ENCODE measurements at places on chromosomes 6 and 20. TPM values are rescaled to one million over a fixed set of nuclear protein-coding genes. Genes with fewer than 3 reads are reported as not detected.

Gene MYLK2
- total RNA-seq, result not detected

DNA sequence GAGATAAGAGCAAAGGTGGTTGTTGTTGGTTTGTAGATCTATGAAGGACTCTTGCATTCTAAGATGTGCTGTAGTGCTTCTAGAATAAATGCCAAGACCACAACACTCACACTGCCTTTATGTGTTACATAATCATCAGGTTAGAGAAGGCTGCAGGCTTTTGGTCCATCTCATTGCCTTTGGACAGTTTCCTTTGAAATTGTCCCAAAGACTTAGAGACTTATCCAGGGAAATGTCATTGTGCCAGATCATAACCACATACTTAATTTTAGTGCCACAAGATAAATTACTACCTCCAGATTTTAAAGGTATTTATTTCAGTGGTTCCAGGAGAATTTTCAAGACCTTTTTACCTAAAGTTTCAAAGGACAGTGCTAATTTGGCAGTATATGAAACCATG, 666.6 kb upstream of the CITED2 start:
- no peak for DNase-seq

GRCh38 chr6:48315915-48316314, 204.9 kb upstream of the PTCHD4 start:
- no peak for DNase-seq

Gene KCNG1
- total RNA-seq, result 7.9 TPM

GRCh38 chr6:21831521-21832291, 238.2 kb downstream of the SOX4 start:
- DNase-seq, result no peak

DNA sequence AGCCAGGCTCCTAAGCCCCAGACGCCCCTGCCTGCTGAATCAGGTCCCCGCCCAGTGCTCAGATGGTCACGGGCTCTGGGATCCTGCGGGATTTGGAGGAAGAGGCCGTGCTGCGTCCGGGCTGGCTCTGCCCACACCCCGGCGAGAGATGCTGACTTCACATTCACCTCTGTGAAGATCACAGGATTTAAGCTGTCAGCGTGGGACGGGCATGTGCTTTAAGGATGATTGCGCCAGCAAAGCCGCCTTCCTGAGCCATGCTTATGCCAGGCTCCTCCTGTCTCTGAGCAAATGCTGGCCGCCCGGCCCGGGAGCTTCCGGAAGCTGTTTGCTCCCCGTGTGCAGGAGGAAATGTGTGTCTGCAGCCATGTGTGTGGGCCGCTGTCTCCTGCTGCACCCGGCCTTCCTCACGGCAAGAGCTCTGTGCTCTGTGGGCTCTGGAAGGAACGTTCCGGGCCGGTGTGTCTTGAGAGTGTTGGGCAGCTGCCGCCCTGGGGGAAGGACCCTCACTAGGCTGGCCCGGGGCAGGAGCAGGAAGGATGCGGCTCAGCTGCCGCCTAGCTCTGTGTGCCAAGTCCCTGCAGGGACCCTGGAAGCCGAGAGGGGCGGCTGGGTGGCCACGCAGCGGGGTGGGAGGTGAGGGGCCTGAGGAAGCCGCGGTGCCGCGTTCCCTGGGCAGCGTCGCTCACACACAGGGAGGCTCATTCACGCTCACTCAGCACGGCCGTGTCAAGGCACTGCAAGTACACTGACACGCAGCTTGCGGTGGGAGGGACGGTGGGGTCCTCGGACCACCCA, 19.0 kb upstream of the BHLHE23 start:
- no peak for DNase-seq

DNA sequence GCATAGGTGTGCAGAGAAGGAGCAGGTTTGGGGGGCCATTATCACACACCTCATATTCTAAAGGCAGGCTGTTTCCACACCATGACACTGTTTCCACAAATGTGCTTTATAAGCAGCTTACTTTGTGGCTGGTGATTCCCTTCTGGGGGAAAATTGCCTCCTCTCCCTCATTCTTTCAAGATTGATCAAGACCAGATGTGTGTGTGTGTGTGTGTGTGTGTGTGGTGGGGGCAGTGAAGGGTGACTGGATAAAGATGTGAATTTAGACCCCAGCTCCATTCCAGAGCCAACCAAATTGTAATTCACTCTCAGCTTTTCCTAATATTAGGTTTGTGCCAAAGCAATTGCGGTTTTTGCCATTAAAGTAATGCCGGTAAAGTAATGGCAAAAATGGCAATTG, 45.6 kb downstream of the EDN3 start:
- DNase-seq, result no peak

Gene COL12A1
- 130 TPM for total RNA-seq

GRCh38 chr20:17273717-17274116, 46.9 kb downstream of the PCSK2 start:
- no peak for DNase-seq

DNA sequence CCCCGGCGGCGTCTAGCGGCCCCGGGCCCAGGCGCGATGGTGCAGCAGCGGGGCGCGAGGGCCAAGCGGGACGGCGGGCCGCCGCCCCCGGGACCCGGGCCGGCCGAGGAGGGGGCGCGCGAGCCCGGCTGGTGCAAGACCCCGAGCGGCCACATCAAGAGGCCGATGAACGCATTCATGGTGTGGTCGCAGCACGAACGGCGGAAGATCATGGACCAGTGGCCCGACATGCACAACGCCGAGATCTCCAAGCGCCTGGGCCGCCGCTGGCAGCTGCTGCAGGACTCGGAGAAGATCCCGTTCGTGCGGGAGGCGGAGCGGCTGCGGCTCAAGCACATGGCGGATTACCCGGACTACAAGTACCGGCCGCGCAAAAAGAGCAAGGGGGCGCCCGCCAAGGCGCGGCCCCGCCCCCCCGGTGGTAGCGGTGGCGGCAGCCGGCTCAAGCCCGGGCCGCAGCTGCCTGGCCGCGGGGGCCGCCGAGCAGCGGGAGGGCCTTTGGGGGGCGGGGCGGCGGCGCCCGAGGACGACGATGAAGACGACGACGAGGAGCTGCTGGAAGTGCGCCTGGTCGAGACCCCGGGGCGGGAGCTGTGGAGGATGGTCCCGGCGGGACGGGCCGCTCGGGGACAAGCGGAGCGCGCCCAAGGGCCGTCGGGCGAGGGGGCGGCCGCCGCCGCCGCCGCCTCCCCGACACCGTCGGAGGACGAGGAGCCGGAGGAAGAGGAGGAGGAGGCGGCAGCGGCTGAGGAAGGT, 715 bp downstream of the SOX12 start:
- DNase-seq, result no peak

GRCh38 chr6:37496951-37497885, 2.5 kb downstream of the CCDC167 start:
- DNase-seq, result no peak

- no peak for DNase-seq
These were observed 67.6 kb upstream of the NFATC2 start for GRCh38 chr20:51610111-51610510.

DNA sequence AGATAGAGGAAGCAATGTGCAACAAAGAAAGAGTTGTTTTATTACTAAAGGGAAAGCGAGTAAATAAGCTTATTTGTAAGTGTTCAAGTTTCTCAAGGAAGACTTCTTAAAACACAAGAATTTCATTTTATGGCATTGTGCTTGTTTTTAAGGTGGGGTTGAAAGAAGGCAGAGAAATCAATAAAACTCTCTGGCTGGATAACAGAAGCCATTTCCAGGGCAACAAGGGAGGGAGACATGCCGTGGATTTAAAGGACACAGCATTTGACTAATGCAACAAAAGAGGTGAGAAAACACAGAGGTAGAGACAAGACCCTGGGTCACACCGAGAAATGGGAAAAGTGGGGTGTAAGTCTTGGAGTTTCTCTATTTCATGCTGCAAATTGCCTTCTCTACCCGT, 28.8 kb upstream of the GMPR start:
- no peak for DNase-seq

- DNase-seq, result no peak
These were observed 1.0 kb downstream of the FKBP1A start for GRCh38 chr20:1391640-1392442.

DNA sequence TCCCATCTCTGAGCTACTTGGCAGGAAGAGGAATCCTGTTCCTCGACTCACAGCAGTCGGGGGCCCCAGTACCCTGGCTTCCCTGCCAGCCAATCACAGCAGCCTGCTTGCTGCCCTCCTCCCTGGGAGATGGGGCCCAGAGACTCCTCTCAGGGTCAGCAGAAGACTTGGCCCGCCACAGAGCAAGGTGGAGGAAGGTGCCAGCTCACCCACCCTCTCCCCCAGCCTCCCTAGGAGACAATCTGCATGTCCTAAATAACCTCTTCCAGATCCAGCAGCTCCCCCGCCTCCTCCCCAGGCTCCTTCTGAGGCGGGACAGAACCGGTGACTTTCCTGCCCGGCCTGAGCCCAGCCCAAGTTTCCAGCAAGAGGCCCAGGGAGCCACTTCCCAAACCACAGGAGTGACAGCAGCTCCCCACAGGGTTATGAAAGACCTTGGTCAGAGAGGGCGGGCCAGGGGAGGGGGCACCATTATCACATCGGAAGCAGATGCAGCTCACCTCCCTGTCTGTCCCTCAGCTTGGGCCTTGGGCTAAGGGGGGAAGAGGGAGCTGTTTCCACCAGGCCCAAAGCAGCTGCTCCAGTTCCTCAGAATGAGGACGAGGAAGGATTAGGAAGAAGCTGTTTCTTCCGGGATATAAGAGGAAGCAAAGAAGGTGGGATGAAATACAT, 2.3 kb downstream of the CCND3 start:
- no peak for DNase-seq

Gene PEX3
- 17.4 TPM for total RNA-seq

Gene C20orf141
- not detected for total RNA-seq

DNA sequence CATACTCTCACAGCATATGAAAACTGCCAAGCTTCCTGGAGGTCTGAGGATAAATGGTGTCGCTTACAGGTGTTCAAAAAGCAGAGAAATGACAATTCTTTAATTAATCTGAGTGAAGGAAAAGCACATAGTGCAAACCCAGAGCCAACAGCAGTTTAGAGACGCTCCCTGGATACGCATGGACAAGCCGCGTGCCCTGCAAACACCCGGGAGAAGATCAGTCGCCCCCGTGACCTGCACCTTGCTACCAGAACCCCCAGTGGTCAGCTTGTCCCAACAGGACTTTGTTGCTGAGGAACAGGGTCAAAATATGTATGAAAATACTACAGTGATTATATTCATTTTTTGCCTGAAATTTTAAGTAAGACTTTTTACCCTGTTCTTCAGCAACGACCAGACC, 93.9 kb downstream of the PSMG4 start:
- no peak for DNase-seq

- DNase-seq, result no peak
These were observed 183.3 kb downstream of the FOXC1 start for GRCh38 chr6:1792989-1793388.

GRCh38 chr6:107144666-107145065, 29.4 kb upstream of the BEND3 start:
- DNase-seq, result no peak

GRCh38 chr20:46359233-46359751, 47.1 kb downstream of the ELMO2 start:
- no peak for DNase-seq

DNA sequence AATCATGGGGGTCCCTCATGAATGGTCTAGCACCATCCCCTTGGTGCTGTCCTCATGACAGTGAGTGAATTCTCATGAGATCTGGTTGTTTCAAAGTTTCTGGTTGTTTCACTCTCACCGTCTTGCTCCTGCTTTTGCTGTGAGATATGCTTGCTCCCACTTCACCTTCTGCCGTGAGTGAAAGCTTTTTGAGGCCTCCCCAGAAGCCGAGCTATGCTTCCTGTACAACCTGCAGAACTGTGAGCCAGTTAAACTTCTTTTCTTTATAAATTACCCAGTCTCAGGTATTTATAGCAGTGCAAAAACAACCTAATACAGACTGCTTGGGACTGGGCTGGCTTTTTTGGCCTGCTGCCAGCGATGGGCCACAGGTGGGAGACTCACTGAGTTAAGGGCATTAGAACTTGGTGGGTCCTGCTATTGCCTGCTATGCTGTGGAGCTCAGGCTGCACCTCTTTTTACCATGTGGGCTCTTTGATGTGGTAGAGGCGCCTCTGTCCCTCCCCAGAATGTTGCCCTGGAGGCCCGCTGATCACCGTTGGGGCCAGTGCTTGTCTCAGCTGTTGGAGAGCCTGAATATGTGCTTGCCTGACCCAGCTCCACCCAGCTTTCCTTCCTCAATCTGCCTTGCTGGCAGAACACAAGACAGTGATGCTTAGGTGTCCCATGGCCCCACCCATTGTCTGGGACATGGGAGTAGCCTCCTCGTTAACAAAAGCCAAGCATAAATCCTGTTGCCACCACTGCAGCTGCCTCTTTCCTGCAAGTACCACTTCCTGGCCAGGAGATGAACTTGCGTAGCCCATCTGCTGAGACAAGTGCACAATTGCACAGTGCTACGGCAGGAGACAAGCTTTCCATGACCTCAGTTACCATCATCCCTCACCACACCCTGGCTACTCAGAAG, 47.1 kb downstream of the IGF2R start:
- no peak for DNase-seq

GRCh38 chr6:11381801-11382513, 149.5 kb upstream of the NEDD9 start:
- DNase-seq, result no peak

Gene ANGPT4
- total RNA-seq, result 0.98 TPM

Gene SNAP25
- 5.6 TPM for total RNA-seq

Gene TEAD3
- 29.0 TPM for total RNA-seq

DNA sequence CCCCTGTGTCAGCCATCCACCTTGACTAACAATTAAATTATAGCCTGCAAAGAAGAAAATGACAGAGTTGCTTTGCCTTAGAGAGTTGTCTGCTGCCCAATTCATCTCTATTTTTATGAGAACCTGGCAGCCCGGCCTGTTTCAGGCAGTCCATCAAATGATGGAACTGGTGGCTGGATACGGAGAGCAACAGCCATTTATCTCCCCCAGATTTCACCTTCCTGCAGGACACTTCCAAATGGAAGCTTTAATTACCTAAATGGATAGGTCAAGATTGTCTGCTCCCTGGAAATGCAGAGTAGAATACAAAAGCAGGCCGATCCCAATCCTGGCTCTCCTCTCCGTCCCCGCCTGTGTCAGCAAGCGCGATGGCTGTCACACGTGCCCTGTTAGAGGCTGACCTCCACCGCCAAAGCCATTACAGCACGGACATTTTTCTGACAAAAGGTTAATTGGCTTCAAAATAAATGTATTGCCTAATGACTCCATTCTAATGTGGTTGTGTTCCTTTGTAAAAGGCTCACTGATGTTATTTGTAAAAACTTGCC, 86.7 kb downstream of the PACRG start:
- no peak for DNase-seq

Gene HS3ST5
- not detected for total RNA-seq

- no peak for DNase-seq
These were observed 152.3 kb upstream of the JAG1 start for GRCh38 chr20:10826111-10826510.

- DNase-seq, result no peak
These were observed 11.8 kb downstream of the CPNE5 start for GRCh38 chr6:36827261-36828079.
